ENCODE measurements at places on chromosomes 11 and 22.

DNA sequence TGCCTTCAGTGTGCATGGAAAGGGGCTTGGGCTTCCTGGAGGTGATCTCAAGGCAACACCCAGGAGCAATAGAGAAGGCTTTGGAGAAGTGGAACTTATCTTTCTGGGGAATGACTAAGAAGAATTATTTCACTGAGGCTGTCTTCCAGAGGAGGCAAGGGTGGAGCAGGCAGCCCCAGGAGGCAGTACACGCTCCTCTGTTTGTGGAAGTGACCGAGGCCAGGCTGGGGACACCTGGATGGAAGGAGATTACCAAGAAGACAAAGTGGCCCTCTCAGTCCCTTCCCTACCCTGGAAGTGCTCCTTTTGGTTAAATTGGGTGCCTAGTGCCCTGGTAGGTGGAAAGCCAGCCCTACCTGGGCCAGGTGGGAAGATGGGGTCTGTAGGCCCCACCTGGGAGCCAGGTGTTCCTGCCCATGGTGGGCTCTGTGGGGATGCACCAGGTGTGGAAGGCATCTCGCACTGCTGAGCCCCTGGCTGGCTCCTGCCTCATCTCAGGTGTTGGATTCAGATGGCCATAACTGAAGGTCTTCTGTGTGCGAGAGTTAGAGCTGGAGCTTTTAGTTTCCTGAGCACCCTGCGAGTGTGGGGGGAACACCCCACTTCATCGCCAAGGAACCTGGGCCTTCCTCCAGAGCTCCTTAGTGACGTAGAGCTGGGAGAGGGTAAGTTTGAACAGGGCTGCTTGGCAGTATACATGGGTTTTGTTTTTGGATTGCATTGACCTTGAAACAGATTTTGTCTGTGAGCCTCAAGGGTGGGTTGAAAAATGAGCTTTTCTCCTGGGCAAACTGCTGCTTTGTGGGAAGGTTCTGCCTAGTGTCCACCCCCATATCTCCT, 46.1 kb downstream of the MICAL2 start:
- no peak overlapping the region for H3K4me3 ChIP-seq
- peak overlapping the region; percentile 91 for H3K27ac ChIP-seq
- peaks cover 3% of the 10 kb centered on the region for H3K4me1 ChIP-seq
- DNase-seq = no peak
- no peaks in the 10 kb centered on the region for H3K27me3 ChIP-seq

DNA sequence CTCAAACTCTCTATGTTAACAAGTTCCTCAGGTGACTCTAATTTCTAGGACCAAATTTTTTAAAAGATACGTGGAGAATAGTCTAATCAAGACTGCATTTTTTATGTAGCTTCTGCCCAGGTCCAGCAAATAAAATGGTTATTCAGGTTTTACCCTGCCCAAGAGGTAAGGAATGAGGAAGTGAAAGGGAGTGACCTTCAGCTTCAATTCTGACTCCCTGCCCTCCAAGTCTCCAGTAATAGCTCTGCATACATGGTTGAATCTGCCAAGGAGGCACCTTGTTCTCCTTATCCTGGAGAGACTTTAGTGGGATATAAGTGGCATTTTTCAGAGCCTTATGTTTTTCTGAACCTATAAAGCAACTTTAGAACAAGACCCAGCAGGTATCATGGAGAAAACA, 15.5 kb downstream of the MUC15 start:
- DNase-seq = no peak
- H3K4me1 ChIP-seq = no peaks in the 10 kb centered on the region
- no peaks in the 10 kb centered on the region for H3K27me3 ChIP-seq
- H3K4me3 ChIP-seq = no peak overlapping the region

- DNase-seq = peak; percentile 90
- peak overlapping the region; percentile 30 for H3K4me3 ChIP-seq
- H3K27ac ChIP-seq = no peak overlapping the region
These were observed 107.8 kb downstream of the OSBP2 start for GRCh38 chr22:30802202-30803166.

GRCh38 chr11:128727796-128728431, 34.0 kb downstream of the FLI1 start:
- no peak overlapping the region for H3K27ac ChIP-seq
- DNase-seq = no peak
- H3K27me3 ChIP-seq = no peaks in the 10 kb centered on the region
- no peaks in the 10 kb centered on the region for H3K36me3 ChIP-seq
- H3K4me3 ChIP-seq = no peak overlapping the region
- no peaks in the 10 kb centered on the region for H3K4me1 ChIP-seq

DNA sequence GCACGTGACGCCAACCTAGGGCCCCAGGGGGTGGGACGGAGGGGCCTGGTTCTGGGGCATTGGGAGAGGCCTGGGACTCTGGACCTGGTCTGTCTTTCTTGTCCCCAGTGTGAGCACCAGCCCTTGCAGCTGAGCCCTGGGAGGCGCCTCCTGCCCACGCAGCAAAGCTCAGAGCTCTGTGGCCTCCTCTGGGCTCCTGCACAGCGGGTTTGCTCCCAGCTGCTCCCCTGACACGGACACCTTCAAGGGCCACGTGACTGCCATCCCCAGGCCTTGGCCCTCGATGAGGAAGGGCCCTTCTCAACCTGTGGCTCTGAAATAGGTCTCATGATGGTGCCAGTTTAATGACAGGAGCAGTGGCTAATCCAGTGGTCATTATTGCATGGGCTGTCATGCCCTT, 31.5 kb upstream of the CCDC188 start:
- no peak overlapping the region for H3K4me3 ChIP-seq
- no peaks in the 10 kb centered on the region for H3K4me1 ChIP-seq
- no peak for DNase-seq
- H3K36me3 ChIP-seq = no peaks in the 10 kb centered on the region

DNA sequence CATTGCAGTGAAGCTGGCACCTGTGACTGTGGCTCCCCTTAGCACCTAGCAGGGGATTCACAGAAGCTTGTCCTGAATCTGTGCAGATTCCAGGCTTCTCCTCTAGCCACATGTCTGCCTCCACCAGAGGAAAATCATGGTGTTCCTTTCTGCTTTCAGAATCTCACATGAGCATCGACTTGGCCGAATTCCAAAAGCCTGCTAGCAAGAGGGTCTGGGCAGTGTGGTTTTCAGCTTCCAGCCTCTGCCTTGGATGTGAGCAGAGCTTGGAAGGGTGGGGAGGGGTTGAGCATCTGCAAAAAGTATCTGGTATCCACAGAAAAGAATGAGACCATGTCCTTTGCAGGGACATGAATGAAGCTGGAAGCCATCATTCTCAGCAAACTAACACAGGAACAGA, 911.1 kb downstream of the TBC1D22A start:
- no peaks in the 10 kb centered on the region for H3K27me3 ChIP-seq
- H3K27ac ChIP-seq = no peak overlapping the region
- no peaks in the 10 kb centered on the region for H3K4me1 ChIP-seq
- H3K36me3 ChIP-seq = no peaks in the 10 kb centered on the region
- H3K4me3 ChIP-seq = no peak overlapping the region

GRCh38 chr22:35343664-35344550, 37.0 kb upstream of the HMOX1 start:
- peaks cover 99% of the 10 kb centered on the region for H3K36me3 ChIP-seq
- H3K4me1 ChIP-seq = no peaks in the 10 kb centered on the region
- H3K27me3 ChIP-seq = no peaks in the 10 kb centered on the region
- no peak for DNase-seq
- H3K4me3 ChIP-seq = no peak overlapping the region

- no peaks in the 10 kb centered on the region for H3K36me3 ChIP-seq
- DNase-seq = no peak
- peaks cover 36% of the 10 kb centered on the region for H3K27me3 ChIP-seq
- H3K4me1 ChIP-seq = no peaks in the 10 kb centered on the region
- no peak overlapping the region for H3K27ac ChIP-seq
These were observed 149.6 kb upstream of the SYT13 start for GRCh38 chr11:45435706-45436105.

DNA sequence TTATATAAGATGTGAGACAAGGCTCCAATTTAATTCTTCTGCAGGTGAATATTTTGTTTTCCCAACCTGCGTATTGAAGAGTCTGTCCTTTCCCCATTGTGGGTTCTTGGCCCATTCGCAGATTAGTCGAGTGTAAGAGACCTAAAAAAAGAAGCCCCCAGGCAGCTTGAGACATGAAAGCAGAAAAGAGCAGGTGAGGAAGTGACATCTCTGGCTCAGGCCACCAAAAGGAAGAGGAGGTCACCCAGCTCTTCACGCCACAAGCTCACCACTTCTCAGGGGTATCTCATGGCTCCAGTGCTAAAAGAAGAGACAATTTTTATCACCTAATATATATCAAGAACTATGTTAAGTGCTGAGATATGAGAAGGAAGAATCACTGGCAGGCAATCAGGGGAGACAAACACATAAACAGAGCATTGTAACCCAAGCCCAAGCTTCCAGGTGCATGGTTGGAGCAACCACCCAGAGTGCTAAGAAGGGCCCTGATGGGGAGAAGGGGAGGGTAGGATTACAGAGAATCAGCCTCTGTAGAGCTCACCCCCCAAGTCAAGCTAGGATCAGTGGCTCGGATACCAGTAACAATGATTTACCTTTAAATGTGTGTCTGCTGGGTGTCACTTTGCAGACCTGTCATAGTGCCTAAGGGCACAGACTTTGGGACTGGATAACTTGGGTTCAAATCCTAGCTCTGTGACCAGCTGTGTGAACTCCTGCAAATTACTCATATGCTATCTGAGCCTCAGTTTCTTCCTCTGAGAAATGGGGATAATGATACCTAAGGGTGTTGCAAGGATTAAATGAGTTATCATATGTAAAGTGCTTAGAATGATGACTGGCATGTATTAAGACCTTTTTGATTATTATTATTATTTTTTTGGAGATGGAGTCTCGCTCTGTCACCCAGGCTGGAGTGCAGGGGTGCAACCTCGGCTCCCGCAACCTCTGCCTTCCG, 39.2 kb downstream of the MCHR1 start:
- H3K27me3 ChIP-seq = no peaks in the 10 kb centered on the region
- H3K36me3 ChIP-seq = no peaks in the 10 kb centered on the region
- H3K4me1 ChIP-seq = peaks cover 15% of the 10 kb centered on the region
- no peak for DNase-seq
